ENCODE measurements at places on chromosomes 6 and 20. TPM values are rescaled to one million over a fixed set of nuclear protein-coding genes. Genes with fewer than 3 reads are reported as not detected.

The TUBB1 gene
- 0.55 TPM for total RNA-seq

The RHAG gene
- not detected for total RNA-seq

The UNC93A gene
- total RNA-seq = 0.39 TPM

The AAR2 gene
- 38.7 TPM for total RNA-seq

GRCh38 chr6:168248148-168248620, 71.4 kb downstream of the DACT2 start:
- no peak for DNase-seq

DNA sequence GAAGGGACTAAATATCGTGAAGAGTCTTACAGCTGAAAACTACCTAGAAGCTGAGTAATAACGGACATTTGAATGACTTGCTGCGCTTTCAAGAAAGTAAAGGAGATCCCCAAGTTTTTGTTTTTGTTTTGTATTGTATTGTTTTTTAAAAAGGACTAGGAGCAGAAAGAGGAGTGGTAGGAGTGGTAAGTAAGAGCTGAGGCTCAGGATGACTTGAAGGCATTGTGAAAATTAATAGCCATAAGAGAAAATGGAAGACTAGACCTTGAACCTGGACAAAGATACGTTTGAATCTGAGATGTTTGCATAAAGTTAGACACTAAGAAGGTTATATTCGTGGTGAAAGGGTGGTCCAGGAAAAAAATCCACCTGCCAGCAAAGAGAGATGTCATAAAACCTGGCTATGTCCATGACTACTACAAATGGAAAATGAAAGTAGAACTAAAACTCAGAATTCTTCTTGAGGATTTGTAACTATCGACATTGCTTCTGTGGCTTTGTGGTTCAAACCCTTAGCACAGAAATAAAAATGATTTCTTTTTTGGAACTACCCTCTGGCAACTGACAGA, 824.8 kb upstream of the FLRT3 start:
- no peak for DNase-seq

- peak; percentile 40 for DNase-seq
These were observed 2.0 kb downstream of the ANKRD6 start for GRCh38 chr6:89434954-89435353.

- no peak for DNase-seq
These were observed 26.2 kb upstream of the HDAC2 start for GRCh38 chr6:113997116-113997515.

DNA sequence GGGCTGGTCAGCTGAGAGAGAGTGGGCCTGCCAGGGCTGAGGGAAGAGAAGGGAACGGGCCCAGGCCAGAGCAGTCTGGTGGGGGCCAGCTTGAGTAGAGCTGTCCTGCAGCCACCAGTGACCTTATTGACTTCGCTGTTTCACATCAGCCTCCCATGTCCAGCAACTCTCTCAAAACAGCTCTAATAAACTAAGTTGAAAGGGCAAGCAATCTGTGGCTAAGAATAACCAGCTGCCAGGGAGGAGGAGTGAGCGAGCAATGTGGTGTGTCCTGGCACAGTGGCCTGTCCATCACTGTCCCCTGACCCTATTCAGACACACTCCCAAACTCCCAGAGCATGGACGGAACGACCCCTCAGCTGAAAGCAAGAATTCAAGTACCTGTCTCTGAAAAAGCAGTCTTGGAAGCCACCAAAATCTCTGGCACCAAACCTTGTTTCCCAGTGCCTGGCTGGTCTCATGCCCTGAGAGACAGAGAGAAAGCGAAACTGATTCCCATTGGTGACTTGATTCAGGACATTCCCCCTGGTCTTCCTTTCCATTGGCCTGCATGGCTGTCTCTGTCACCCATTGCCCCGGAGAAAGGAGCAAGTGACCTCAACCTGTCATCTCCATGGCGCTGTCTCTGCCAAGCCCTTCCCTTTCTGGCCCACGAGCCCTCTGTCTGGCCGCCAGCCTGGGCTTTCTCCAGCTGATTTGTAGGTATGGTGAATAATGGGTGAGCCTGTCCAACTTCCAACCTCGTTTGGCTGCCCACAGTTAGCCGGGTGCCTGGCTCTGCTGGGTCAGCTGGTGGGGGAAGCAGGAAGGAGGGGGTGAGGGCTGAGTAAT, at the start of gene DDO:
Gene DDO, minus strand, starts transcription at position 490 of the 831 bp plus-strand sequence. CDS start 2,113 bp downstream, outside the sequence.
- no peak for DNase-seq

- no peak for DNase-seq
These were observed 115.9 kb upstream of the FRMD1 start for GRCh38 chr6:168194732-168195567.

DNA sequence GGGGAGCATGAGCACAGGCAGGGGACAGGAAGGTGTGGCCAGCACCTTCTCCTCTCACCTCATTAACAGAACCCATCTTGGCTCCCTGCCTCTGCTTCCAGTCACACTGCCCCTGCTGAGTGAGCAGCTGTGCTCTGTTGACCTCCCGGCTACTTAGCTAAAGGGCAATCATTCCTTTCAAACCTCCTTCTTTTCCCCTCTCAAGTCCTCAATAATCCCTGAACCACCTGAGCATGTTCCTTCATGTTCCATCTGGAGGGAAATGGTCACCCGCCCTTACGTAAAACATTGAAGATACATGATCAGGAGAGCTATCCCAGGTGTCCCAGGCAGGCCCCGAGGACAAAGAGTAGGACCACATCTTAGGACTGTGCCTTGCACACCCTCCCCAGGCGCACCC, 21.7 kb upstream of the MRPS10 start:
- DNase-seq = no peak

DNA sequence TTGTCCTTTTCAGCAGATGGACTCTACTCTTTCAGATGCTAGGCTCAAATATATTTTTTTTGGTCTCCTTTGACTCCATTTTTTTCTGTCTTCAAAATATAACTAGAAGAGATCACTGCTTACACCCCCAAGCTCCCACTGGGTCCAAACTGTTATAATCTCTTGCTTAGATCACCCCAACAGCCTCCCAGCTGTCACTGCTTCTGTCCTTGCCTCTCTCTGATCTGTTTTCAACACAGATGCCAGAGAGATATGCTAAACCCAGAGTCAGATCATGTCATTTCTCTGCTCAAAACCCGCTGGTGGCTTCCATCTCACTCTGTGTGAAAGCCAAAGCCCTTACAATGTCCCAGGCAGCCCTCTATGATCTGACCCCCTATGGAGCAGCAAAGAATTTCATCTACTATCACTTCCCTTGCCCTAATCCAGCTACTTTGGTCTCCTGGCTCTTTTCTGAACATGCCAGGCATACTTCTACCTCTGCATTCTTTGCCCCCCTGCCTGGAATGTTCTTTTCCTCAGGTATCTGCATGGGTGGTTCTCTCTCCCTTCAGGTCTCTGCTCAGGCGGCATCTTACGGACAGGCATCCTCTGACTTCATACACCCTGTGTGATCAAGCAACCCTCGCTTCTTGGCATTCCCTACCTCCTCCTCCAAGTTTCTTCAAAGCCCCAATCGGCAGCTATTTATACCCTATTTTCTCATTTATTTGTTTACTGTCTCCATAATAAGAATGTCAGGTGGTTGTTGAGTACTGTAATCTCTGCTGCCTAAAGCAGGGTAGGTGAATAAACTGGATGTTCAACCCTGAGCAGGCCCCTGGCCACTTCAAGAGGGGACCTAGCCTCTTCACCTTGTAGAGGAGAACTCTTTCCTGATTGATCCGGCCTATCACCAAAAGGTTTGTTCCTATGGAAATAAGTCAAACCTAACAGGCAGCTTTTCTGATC, 43.6 kb upstream of the SLC4A11 start:
- no peak for DNase-seq

DNA sequence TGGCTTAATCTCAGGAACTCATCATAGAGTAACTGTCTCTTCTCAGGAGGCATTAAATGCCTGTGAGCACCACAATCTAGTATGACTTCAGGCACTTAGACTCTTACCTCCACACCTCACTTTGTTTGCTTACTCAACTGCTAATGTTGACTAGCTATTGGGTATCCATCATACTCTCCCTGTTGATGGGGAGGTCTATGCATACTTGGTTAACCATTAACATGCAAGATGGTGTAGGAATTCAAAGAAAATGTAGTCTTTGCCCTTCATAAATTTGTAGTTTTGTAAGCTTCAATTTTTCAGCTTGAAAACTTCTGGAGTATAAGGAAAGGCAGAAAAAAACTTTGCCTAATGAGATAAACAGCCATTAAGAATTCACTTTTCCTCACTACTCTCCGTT, 501.0 kb upstream of the MARCKS start:
- no peak for DNase-seq

All from testis (tissue), 5 donors.